Vagina (tissue), 2 donors: ENCODE measurements at places on chromosomes 7 and 10. TPM values are rescaled to one million over a fixed set of nuclear protein-coding genes. Genes with fewer than 3 reads are reported as not detected.

Gene TCAF2
- total RNA-seq, result 9.1 TPM

Gene FEZF1
- total RNA-seq, result not detected

Gene PSPH
- 13.3 TPM for total RNA-seq

Gene CRTAC1
- total RNA-seq, result 2.5 TPM

Gene CCDC146
- 20.6 TPM for total RNA-seq

Gene INSYN2A
- total RNA-seq, result 0.25 TPM

Gene SEMA3C
- 90.6 TPM for total RNA-seq

Gene C10orf143
- 0.74 TPM for total RNA-seq

Gene ZSCAN21
- total RNA-seq, result 19.9 TPM

Gene VAX1
- not detected for total RNA-seq

Gene SEMA4G
- 6.4 TPM for total RNA-seq

Gene ACSL5
- total RNA-seq, result 8.3 TPM

Gene CCDC7
- total RNA-seq, result 22.8 TPM

Gene NPFFR1
- total RNA-seq, result not detected

Gene SFXN2
- total RNA-seq, result 6.4 TPM

Gene MRLN
- not detected for total RNA-seq

Gene MMRN2
- total RNA-seq, result 57.2 TPM

Gene MRC1
- total RNA-seq, result 18.9 TPM

Gene STEAP1B
- total RNA-seq, result 8.8 TPM

Gene THSD7A
- total RNA-seq, result 9.3 TPM
